ENCODE measurements at places on chromosomes 11 and 22. TPM values are rescaled to one million over a fixed set of nuclear protein-coding genes. Genes with fewer than 3 reads are reported as not detected.

MS4A14 gene
- total RNA-seq: 0.28 TPM

OR51A7 gene
- total RNA-seq: not detected

PNPLA5 gene
- not detected for total RNA-seq

TSGA10IP gene
- total RNA-seq: 0.51 TPM

MUC5B gene
- total RNA-seq: not detected

RIN1 gene
- total RNA-seq: 5.2 TPM

MYEOV gene
- 0.88 TPM for total RNA-seq

P2RY6 gene
- total RNA-seq: 0.56 TPM

MEI1 gene
- total RNA-seq: 2.3 TPM

RCN1 gene
- total RNA-seq: 14.4 TPM

HBD gene
- total RNA-seq: not detected

MAJIN gene
- total RNA-seq: not detected

CELSR1 gene
- 8.1 TPM for total RNA-seq

PRG3 gene
- not detected for total RNA-seq

GALNT18 gene
- 19.4 TPM for total RNA-seq

EMID1 gene
- 0.27 TPM for total RNA-seq

RASSF10 gene
- total RNA-seq: 0.14 TPM

MS4A7 gene
- total RNA-seq: 13.9 TPM

MFNG gene
- total RNA-seq: 25.6 TPM

ARFGAP2 gene
- total RNA-seq: 96.1 TPM

CCDC89 gene
- total RNA-seq: 1.5 TPM

CCDC73 gene
- total RNA-seq: not detected

THOC5 gene
- total RNA-seq: 88.7 TPM

PDGFB gene
- total RNA-seq: 36.9 TPM

TYR gene
- total RNA-seq: not detected

SUSD2 gene
- 1.9 TPM for total RNA-seq

RAB36 gene
- total RNA-seq: 1.00 TPM

IL17REL gene
- total RNA-seq: not detected

MUC5AC gene
- total RNA-seq: not detected

ACRV1 gene
- total RNA-seq: not detected

SEC14L6 gene
- not detected for total RNA-seq

L3MBTL2 gene
- 14.0 TPM for total RNA-seq

TMEM191C gene
- total RNA-seq: 1.7 TPM

NTM gene
- 3.1 TPM for total RNA-seq

SYVN1 gene
- 65.8 TPM for total RNA-seq

GAS2 gene
- 17.1 TPM for total RNA-seq

SCO2 gene
- total RNA-seq: not detected

ESAM gene
- total RNA-seq: 111 TPM

UPK2 gene
- not detected for total RNA-seq

CARD10 gene
- total RNA-seq: 10.1 TPM

SCUBE2 gene
- 0.83 TPM for total RNA-seq

RFPL2 gene
- not detected for total RNA-seq

ZNF70 gene
- 2.8 TPM for total RNA-seq

SLC37A2 gene
- total RNA-seq: 1.2 TPM

DKK3 gene
- total RNA-seq: 405 TPM

SCGB1D4 gene
- not detected for total RNA-seq

All from heart left ventricle (tissue), 16 donors.